ENCODE measurements at places on chromosomes 4 and X.

GRCh38 chrX:57905141-57905540 lies 5.1 kb downstream of the ZXDA start:
- no peak for DNase-seq

GRCh38 chrX:24647257-24648058 lies at the start of gene PCYT1B:
PCYT1B (minus strand) TSS chrX:24647347; CDS start chrX:24647105, 242 bp downstream.
- peak; percentile 49 for DNase-seq

DNA sequence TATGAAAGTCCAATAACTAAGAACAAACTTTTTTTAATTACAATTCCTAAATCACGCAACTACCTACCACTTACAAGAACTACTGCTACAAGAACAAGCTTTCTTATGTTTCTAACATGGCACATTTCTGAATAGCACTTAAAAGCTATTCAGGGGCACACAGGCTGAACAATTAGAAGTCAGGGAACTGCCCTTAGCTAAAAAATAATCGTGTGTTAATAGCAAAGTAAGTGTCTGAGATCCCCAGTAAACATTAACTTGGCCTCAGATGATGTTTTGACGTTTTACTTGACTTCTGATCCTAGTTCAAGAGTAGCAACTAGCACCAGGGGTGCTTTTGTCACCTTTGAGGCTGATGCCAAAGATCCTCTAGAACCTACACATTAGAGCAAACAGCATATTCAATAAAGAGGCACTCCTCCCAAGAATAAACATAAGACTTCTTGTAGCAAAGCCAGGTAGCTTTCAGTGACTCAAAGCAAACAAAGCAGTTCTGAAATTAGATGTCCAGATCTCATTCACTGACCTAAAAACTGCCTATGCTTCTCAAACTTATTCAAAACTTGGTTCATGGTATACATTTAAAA lies 16.2 kb downstream of the SPOCK3 start:
- DNase-seq: no peak

- no peak for DNase-seq
Measured at GRCh38 chrX:111338095-111338698, 67.9 kb upstream of the CAPN6 start.

DNA sequence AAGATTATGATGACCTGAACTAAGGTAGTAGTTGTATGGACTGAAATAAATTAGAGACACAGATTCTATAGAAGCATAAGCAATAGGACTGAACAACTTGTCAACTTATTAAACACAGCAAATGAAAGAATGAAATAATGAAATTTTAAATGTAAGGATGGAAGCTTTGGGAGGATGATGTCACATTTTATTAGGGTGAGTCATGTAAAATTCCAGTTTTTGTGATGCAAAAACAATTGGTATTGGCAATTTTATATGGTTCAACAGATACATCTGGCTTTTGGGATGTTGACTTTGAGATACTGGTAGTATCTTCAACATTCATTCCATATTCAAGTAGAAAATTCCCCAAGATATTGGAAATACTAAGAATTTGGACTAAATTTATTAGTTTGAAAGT lies 72.7 kb upstream of the IL15 start:
- DNase-seq: no peak

DNA sequence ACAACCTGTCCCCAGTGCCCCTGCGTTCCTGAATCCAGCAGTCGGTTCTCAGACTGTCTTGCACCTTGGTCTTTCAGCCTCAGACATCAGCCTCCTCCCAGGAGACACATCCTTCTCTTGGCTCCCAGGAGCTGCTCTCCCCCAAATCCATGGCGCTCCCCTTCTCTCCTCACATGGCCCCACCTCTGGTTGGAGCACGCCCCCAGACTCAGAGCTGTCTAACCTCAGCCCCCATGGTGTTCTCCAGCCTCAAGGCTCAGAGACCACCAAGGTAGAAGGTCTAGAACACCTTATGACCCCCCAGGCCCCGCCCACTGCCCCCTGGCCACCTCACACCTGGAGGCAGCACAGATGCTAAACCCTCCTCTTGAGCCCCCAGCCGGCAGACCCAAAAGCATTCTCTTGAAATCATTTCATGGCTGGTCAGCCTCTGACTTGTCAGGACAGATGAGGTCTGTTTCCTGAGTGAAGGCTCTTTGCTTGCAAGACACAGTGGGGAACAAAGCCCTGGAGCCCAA lies 47.9 kb downstream of the ADRA2C start:
- no peak for DNase-seq

DNA sequence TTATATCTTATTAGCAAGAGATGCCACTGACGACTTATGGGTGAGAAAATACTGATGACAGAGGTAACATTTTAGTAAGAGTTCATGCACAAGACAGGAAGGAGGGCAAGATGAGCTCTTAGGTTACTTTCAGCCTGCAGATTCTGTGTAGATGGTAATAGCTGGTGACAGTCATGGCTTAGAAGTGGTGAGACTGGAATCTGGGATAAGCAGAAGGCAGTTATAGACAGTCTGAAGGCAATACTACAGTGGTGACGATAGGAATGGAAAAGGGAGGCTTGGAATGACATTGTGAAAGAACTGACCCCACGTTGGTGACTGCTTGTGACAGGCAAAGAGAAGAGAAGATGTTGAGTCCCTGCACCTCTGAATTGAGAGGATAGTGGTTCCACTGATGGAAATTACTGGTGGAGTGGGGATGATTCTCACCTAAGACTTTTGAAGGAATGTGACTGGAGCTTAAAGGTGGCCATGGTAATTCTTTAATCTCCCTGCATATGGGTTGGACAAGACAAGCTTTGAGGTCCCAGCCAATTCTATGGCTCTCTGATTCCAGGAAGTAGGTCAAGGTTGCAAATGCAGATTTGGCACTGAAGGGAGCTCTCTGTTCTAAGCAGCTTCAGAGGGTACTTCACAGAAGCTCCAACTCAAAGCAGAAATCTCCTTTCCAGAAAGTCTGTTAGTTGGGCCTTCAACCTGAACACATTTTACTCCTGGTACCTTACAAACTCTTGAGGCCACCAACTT lies 99.7 kb downstream of the RASL11B start:
- DNase-seq: no peak

DNA sequence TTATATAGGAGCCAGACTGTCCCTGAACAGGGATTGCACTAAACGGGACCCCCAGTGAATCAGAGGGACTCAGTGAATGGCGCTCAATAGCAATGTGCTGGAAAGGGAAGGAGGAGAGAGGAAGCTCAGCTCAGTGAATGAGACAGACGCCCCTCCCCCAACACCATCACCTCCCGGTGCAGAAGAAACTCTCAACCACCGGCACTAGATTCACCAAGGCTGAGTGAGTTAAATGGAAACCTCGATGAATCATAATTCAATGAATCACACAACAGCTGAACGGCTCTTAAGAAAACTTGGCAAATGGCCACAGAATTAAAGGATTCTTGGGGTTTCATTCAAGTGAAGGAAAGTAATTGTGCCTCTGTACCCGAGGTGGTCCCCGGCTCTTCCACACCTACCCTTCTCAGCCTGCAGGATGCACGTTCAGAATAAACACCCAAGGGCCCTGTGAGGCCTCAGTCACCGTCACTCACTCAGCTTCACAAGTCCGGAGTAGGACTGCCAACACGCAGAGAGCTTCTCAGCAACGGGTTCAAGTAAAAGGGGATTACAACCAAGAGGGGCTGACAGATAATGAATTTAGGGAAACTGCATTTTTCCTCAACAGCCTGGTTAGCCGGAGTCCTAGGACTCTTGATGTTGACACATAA lies 29.3 kb downstream of the CRMP1 start:
- peak; percentile 88 for DNase-seq

DNA sequence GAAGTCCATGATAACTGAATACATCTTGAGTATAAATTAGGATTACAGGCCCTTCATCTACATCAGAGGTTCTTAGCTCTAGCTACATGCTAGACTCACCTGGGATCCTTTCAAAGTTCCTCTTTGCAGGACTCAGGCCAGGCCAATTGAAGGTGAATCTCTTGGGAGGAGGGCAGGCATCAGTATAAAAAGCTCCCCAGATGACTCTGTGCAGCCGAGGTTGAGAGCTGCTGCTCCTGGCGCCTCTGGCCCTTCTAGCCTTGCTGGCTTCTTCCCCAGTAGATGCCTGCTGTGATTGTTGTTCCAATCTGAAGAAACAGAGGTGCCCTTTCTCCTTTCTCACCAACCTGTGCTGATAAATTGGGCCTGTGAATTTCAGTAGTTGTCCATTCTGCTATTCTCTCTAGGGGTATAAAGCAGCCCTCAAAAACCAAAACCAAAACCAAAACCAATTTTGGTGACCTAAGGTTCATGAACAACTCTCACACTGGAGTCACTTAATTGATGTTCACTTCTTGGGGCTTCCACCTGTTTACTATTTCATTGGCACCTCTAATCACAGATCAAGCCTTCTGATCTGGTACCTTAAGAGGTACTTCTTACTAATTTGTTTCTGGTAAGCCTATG lies 78.7 kb downstream of the SUPT20HL2 start:
- no peak for DNase-seq

DNA sequence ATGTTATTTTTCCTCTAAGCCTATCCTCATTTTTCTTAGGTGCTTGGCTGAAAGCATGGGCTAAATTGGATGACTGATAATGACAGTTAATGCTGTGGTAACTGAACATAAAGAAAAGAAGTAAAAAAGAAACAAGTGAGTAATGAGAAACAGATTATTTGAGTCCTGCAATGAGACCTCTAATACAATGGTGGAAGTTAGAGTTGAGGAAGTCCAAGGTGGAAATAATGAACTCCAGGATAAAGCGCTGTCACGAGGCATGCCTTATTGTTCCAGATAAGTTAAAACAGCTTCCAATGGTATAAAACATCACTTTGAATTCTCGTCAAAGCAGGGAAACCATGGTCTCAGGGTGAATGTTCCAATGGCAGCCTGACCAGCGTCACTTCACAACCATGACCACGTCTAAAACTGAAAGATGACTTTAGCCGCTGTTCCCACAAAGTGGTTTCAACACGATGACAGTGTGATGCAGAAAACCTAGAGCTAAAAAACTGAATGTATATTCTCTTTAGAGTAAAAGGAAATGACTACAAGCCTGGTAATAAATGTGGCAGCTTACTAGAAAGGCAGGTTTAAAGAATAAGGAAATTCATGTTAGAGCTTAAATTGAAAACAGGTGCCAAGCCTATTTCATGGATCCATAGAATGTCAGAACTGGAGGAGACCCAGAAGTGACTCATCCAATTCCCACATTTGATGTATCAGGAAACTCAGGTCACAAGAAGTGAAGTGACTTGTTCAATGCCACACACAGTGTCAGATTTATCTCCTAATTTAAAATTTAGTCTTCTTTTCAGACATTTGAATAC lies 202.6 kb upstream of the GYPA start:
- DNase-seq: no peak

DNA sequence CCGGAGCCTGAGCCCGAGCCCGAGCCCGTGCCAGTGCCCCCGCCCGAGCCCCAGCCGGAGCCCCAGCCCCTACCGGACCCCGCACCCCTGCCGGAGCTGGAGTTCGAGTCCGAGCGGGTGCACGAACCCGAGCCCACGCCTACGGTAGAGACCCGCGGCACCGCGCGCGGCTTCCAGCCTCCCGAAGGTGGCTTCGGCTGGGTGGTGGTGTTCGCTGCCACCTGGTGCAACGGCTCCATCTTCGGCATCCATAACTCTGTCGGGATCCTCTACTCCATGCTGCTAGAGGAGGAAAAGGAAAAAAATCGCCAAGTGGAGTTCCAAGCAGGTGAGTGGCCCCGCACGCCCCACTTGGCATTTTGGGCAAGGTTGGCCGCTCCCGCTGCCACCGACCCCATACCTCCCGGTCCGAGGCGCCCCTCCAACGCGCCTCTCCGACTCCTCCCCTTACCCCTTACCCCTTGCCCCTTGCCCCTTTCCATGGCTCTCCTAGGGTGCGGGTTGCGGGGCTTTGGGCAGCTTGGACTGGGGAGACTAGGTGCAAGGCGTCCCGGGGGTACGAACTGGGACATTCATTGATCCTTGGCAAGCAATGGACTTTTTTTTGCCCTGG lies 553 bp downstream of the SLC16A2 start:
- no peak for DNase-seq

DNA sequence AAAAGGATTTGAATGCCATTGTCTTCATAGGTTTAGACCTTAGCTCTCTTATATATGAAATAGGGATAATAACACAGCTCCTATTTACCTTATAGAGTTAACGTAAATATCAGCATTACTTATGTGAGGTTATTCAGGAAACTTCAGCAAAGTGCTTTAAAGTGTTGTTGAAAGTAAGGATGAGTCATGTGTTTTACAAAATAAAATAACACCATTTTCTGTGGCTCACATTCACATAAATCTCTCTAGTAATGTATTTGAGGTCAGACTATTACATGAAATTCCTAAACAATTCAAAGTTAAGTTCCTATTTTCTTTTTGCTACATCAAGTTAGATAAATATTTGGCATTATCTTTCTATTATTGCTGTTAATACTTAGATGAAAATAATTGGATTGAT lies 2.9 kb downstream of the GNRHR start:
- no peak for DNase-seq

DNA sequence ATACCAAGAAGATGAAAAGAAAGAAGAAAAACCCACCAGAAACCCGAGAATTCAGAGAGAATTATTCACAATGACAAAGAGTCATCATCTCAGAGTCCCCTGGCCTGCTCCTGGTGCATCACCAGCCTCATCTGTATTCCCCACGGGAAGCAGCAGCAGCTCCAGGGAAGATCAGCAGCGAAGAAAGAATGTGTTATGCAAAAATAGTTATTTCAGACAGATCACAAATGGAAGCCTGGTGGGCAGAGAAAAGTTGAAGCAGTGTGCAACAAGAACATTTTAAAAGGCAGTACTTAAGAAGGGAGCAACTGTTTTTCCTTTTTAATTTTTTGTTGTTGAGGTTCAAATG lies 189.2 kb downstream of the PPP3CA start:
- no peak for DNase-seq

- no peak for DNase-seq
Measured at GRCh38 chr4:124694306-124694705, 18.2 kb downstream of the ANKRD50 start.

DNA sequence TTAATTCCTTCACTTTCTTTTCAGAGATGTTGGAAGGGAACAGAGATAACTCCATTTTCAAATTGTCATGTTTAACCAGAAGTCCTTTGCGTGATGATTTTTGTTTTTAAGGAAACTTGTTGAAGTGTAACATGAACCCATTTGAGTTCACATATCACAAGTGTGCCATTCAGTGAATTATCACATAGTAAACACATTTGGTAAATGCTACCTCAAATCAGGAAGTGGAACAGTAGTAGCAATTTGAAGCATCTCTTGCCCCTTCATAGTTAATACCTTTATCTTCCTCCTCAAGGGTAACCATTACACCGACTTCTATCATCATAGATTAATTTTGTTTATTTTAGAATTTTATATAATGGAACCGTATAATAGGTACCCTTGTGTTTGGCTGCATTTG lies 35.8 kb downstream of the KDM6A start:
- DNase-seq: no peak

- no peak for DNase-seq
Measured at GRCh38 chr4:47538111-47538824, 53.2 kb downstream of the ATP10D start.
